ENCODE measurements at places on chromosomes 1 and 21.
A peak's percentile ranks its signal among the peaks of the same experiment; 100 is the strongest.

- DNase-seq, result no peak
These were observed 22.1 kb downstream of the SOX13 start for GRCh38 chr1:204094856-204095634.

DNA sequence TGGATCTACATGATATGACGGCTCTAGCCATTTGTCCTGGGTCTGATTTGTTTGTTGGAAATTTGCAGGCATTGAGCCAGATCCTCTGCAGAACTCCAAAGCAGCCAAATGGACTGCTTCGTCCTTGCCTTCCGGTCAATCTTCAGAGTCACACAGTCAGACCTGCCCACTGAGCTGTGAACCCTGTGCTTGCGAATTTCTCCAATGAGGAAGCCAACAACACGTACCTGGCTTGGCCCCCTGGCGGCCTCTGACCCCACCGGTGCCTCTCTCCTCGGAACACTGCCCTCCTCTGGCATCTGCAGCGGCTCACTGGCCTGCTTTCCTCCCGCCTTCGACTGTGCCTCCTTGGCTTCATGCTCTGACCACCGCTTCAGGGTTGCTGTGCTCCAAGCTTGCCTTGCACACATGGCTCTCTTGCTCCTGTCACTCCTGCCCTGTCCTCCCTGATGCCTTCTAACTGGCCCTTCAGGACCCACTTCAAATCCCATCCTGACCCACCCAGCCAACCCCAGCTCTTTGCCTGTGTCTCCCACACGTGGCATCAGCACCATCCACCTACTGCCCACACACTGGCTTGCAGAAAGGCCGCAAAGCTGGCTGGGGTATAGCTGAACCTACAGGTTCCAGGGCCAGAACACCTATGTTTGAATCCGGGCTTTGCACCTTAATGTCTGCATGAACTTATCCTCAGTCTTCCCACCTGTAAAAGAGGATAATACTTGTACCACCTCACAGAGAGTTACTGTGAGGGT lies 128.2 kb downstream of the KCNN3 start:
- DNase-seq, result no peak

GRCh38 chr21:45551316-45551715 lies 9.1 kb upstream of the SLC19A1 start:
- peak; percentile 20 for DNase-seq

DNA sequence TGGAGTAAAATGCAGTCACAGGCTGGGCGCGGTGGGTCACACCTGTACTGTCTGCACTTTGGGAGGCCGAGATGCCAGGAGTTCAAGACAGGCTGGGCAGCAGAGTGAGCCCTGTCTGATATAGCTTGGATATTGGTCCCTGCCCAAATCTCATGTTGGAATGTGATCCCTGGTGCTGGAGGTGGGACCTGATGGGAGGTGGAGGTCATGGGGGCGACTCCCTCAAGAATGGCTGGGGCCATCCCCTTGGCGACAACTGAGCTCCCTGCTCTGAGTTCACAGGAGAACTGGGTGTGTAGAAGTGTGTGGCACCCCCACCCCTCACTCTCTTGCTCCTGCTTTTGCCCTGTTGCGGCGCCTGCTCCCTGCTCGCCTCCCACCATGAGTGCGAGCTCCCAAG lies 11.5 kb upstream of the PDXK start:
- DNase-seq, result no peak

- DNase-seq, result no peak
These were observed 6.3 kb upstream of the AURKAIP1 start for GRCh38 chr1:1381294-1381693.

DNA sequence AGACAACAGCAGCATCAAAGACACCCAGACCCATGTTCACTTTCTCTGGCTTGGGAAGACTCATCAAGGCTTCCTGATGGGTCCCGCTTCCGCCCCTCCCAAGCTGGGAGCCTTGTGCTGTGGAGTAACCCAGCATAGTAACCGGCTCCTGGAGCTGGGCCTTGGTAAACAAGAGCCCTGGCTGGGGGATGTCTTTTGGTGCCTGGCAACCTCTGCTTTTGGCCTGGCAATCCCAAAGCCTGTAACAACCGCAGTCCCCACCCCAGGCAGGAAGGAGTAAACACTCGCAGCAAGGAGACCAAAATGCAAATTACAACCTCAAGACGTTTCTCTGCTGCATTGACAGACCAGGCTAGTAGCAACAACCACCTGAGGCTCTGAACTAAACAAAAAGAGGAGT lies 16.9 kb upstream of the THRAP3 start:
- DNase-seq, result no peak

DNA sequence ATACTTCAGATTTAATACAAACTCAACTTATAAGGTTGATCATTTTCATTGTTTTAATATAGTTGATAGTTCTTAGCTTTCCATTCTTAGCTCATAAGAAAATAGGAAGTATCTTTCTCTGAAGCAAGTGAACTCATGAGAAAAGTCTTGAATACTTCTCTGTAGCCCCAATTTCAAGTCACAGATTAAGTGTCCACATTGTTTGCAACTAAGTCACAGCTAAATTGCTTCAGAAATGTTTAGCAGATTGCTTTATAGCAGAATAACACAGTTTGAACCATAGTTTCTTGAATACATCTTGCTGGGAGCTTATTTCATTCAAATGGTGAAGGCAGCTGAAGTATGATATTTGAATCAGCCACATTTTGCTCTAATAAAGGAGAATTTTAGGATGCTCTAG lies 10.6 kb upstream of the PKN2 start:
- DNase-seq, result no peak

DNA sequence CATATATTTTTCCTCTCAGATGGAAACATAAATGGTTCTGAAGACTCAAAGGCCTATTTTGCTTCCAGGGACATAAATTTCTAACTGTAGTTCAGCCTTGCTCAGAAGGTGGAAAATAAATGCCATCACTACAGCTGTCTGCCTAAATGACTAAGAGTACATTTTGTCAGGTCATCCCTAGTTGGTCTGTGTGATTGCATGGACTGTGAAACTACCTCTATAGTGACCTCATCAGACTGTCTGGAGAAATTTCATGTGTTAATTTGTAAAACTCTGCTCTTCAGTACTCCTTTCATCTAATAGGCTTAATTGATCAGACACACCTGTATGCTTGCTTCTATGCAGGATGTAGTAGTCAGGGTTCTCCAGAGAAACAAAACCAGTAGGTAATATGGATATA lies 886.9 kb downstream of the AMY1C start:
- no peak for DNase-seq

DNA sequence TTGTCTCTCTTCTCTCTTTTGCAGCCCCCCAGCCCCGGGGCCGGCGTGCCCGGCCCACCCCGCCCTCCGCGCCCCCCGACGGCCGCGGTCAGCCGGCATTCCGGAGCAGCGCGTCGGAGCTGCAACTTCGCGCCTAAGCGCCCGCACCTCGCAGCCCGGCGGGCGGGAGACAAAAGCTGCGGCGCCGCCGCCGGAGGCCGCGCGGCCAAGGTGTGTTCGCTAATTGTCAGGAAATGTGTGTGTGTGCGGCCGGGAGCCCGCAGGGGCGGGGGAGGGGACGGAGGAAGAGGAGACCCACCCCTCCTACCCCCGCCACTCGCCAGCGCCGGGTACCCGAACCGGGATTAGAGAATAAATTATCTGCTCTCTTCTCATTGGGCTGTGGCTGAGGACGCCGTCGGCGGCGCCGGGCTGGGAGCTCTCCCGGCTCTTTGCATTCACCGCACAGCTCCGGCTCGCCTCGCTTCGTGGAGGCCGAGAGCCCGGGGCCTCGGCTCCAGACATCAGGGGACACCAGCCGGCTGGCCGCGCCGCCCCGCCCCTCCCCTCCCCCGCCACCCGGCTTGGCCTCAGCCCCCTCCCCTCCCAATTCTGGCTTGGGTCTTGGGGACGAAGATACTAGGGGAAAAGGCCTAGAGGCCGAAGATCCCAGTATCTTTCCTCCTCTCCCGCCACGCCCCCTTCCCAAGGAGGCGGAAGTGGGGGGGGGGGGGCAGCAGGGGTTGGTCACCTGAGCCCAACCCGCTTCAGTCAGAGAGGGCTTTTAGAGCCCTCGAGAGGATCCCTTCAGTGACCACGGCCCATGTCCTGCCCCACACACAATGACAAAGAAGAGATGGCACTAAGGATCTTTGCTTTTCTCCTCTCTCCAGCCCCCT lies 1.3 kb upstream of the BLACAT1 start:
- no peak for DNase-seq

DNA sequence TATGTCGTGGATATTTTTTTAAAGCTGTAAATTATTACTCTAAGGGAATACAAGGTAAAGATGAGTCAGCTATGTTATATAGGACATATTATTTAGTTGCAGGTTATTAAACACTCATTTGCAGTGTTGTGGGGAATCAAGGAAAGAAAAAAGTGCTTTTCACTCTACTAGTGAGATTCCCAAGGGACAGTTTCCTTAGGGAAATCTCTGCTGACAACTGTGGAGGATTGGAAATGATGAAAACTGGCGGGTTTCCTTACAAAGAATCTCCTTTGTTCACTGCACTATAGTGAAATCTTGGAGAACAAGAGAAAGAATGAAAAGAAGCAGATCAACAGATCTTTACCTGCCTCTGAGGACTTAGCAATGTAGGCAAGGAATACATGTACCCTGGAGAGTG lies 24.5 kb upstream of the TRIM45 start:
- no peak for DNase-seq

- DNase-seq, result no peak
These were observed 44.2 kb downstream of the TMEM53 start for GRCh38 chr1:44630116-44630515.

- DNase-seq, result no peak
These were observed 191.8 kb downstream of the TOMM20 start for GRCh38 chr1:234936612-234937389.

GRCh38 chr1:46493316-46494032 lies 3.8 kb downstream of the DMBX1 start:
- DNase-seq, result no peak

Data from central memory CD4-positive, alpha-beta T cell (primary cell).